ENCODE measurements at places on chromosomes 11 and 22. TPM values are rescaled to one million over a fixed set of nuclear protein-coding genes. Genes with fewer than 3 reads are reported as not detected.

DNA sequence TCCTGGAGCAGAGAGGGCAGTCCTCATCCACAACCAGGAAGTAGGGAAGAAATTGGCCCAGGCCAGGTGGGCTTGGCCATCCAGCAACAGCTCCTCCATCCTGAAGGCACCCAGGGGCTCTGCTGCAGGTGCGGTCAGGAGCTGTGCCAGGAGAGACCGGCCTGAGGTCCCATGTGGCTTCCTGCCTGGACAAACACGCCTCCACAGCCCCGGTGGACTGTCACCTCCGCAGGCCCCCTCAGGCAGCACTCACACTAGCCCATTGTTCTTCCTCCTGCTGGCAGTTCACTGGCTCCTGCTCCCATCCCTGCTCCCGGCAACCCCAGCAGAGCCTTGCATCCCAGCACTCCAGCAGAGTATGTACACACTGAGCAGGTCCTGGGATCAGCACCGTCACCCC is 16.0 kb upstream of the POU2AF1 start:
- no peak for DNase-seq

- peak; percentile 79 for DNase-seq
Measured at GRCh38 chr11:61908730-61909316, 8.5 kb downstream of the RAB3IL1 start.

GRCh38 chr11:66366844-66367477 is 4.6 kb downstream of the SLC29A2 start:
- no peak for DNase-seq

DNA sequence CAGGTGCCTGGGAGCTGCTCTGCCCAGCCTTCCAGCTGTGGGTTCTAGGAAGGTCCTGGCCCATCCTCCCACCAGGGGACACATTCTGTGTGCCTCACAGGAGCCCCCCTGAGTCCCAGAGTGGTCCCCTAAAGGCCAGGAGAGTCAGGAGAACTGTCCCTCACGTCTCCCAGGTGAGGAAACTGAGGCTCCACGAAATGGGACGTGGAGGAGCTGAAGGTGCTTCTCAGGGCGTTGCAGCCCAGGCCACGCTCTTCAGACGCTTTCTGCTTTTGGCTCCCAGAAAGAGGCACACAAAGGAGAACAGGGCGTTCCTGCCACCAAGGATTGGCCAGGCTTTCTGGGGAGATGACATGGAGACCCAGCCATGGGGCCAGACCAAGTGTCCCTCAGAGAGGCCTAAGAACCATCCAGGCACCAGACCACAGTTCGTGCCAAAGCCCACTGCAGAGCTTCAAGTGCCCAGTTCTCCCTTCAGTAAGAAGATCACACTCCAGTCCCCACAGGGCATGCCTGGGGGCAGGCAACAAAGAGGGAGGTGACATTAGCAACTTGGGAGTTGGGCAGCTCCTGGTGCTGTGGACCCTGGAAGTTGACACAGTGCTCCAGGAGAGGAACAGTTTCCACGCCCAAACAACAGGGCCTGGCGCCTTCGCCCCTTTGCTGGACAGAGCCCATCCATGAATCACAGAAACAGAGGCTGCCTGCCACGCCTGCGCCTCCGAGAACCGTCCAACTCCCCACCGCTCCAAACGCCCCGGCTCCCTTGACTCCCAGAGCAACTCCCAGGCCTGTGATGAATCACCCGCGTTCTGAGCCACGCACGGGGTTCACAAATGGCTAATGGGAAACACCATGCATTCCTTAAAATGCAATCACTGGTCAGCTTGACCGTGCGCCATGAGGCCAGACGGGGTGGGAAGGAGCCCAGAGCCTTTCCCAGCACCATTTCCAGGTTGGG is 589.2 kb downstream of the BRD1 start:
- peak; percentile 52 for DNase-seq

DNA sequence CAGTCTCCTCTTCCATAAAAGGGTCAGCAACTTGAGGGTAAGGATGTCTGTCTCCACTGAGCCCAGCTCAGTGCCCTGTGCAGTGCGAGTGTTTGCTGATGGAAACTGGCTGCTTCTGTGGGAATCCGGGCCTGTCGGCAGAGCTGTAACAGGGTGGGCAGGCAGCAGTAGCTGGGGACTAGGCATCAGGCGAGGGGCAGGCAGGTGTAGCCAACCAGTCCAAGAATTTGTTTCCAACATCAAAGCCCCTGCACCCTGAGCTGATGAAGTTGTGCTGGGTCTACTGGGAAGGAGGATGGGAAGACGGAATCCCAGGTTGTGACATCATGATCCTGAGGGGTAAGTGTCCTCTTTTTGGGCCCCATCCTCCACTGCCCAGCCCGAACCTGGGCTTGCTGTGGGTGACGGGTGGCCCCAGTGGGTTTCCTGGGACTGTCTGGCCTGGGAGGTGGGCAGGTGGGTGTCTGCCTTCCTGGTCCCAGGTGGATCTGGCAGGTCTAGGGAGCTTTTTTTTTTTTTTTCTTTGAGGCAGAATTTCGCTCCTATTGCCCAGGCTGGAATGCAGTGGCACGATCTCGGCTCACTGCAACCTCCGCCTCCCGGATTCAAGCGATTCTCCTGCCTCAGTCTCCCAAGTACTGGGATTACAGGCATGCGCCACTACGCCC is 11.0 kb downstream of the SLC29A2 start:
- no peak for DNase-seq

- DNase-seq, result no peak
Measured at GRCh38 chr22:28833276-28833923, 33.0 kb upstream of the XBP1 start.

OR51A2 gene
- polyA plus RNA-seq, result not detected

ANO9 gene
- 11.3 TPM for polyA plus RNA-seq

TREH gene
- polyA plus RNA-seq, result 10.2 TPM

RIBC2 gene
- polyA plus RNA-seq, result not detected

Data from kidney (tissue), 22 donors.